ENCODE measurements at places on chromosomes 2 and 18.

- no peak for DNase-seq
Observed at GRCh38 chr2:230938098-230938497, 13.1 kb upstream of the GPR55 start.

- no peak for DNase-seq
Observed at GRCh38 chr18:32373995-32374394, 96.7 kb downstream of the GAREM1 start.

- DNase-seq, result no peak
Observed at GRCh38 chr2:55459714-55460274, 40.1 kb upstream of the CCDC88A start.

DNA sequence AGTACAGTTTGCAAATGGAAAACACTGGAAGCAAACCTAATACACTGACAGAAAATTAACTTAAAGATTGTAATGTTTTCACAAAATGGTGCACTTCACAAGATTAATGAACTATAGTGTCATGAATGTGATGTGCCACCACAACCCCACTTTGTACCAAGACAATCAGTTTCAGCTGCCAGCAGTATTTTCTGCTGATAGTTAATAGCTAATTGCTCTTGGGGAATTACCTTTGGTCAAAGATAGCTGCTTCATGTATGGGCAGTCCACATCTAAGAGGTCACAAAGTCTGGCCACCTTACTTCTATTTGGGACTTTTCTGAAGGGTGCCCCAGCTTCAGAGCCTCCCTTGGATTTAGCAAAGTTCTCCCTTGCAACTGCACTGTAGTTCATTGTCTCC, 254.0 kb downstream of the CALCRL start:
- DNase-seq, result no peak

DNA sequence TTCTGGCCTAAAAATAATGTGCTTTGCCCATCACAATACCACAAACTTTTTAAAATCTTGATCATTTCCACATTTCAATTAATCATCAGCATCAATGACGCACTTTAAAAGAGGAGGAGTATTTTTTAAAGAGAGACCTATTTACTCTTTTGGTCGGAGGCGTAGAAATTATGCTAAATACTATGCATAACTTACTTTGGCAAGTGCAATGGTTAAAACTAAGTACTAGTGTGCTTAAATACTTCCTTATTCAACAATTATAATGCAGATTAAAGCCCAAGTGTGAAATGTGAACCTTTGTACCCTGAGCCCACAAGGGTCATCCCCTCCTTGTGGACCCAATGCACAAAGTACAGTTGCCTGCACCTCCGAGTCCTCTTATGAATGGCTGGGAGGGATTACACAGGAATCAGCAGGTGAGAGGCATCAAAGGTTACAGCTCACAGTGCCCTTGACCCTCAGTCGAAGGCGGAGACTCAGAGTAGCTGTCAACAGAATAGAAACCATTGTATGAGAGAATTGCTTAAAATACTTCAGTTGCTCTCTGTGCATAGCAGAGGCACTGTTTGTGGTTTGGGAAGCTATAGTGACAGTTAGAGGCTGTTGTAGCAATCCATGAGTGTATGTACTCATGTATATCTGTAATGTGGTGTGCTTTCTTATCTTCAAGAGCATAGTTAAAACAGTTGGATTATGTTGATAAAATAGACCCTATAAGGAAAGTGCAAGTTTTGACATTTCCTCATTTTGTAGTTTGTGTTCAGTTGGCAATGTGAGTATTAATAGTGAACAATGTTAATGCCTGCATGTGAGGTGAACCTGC, 151.7 kb upstream of the ITGA4 start:
- no peak for DNase-seq

DNA sequence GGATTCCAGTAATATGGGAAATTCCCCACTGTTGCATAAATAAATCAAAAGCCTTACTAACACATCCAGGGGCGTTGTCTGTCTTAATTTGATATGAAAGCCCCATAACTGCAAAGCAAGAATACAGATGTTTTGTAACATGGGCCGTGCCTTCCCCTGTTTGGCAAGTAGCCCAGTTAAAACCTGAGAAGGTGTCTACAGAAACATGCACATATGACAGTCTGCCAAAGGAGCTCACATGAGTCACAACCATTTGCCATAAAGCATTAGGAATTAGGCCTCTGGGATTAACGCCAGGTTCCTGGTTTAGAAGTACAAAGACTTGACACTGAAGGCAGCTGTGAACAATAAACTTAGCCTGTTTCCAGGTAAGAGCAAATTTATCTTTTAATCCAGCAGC, 43.1 kb upstream of the LONRF2 start:
- DNase-seq, result no peak

DNA sequence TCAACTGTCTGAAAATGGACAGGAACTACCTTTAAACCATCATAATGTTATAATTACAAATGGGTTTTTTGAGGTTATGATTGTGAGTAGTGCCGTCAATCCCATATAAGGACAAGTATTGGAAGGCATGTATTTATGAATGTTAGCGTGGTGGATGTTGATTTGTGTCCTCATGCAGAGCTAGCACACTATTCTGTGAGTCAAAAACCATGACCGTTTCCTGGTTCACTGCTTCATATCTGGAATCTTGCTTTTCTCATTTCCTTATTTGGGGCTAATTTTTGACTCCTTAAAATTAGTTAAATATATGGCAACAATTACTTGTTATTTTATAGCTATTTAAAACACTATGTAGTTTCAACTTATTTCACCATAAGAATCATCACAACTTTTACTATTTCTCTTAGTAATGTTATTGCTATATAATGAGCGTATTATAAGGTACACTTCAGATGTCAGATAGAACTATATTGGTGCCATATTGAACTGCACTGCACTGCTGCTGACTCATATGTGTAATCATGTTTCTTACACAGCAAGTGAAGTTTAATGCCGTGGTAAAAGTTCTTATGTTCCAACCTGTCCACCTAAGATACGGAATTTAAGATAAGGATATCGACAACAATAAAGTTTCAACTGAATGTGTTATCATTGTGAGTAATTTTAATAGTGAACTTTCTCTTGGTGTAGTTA, 192.8 kb downstream of the PTGR3 start:
- no peak for DNase-seq

DNA sequence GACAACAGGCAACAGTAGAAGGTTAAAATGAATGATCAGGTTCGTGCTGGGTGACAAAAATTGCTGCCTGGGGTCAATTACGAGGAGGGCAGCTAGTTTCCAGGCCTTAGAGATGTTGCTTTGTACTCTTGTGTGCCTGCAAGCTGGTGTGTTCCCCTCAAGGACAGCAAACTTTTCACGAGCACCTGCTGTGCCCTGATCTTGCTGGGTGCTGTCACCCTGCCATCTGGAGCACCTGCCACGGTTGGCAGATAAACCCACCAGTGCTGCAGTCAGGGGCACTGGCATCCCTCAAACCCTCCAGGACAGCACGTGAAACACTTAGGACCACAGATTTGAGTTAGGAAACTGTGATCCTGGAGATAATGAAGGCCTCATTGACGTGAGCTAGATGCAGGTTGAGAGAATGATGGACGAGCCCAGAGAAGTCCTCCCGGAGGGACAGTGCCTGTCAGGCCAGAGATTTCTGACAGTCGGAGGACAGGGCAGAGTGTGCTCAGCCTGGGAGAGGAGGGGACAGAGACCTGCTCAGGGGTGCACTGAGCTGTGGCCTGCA, 104.3 kb upstream of the RAB12 start:
- DNase-seq, result no peak
